ENCODE measurements at places on chromosomes 6 and 20.

DNA sequence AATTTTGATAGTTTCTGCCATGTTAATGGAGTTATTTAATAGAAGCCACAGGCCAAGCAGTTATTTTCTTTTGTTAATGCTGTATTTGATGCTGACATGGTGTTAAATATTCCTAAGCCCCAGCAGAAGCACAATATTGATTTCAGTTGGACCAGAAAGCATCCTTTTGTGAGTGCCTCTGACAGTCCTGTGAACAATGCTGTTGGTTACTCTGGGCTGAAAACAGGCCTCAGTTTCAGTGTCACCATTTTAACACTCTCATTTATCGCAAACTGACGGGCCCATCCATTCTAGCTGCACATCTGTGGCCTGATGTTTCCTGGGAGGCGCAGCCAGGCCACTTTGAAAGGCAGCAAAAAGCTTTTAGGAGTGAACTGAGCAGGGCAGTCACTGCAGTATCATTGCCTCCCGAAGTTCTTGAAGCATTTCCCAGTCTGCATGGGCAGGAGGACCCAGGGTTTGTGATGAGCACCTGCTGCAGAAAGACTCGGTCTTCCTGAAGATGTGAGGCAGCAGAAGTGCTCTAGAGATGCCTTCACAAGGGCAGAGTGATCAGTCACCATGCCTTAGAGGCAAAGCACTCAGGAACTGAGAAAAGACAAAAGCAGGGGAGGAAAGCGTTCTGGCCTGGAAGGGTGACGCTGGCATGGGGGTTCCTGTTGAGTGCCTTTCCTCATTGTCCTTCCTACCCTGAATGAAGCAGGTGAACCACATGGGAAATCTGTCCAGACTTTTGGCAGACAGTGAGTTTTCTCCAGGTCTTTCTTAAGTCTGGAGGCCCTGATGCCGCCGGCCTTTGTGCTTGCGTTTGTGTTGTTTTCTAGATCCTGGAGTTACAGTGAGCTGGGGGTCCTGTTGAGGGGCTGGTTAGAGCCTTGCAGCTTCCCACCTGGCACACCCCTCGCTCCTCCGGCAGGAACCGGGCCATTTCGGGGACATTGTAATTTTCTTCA, 74.0 kb downstream of the ZDHHC14 start:
- DNase-seq, result no peak

DNA sequence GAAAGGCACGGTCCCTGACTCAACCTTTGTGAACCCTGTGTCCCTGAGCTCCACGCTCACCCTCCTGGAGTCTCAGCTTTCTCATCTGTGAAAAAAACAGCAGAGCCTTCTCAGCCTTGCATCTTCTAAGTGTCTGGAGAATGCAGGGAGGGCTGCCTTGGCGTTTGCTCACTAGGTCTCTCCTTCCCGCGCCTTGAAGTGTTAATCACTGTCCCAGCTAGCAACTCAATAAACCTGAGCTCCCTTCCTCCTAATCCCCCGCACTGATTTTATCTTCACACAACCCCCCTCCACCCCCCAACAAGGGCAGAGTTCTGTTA, 34.9 kb upstream of the FOXC1 start:
- no peak for DNase-seq

GRCh38 chr6:139295901-139296300, 4.1 kb upstream of the TXLNB start:
- DNase-seq, result no peak

- no peak for DNase-seq
Measured at GRCh38 chr6:15312500-15312899, 66.6 kb downstream of the JARID2 start.

DNA sequence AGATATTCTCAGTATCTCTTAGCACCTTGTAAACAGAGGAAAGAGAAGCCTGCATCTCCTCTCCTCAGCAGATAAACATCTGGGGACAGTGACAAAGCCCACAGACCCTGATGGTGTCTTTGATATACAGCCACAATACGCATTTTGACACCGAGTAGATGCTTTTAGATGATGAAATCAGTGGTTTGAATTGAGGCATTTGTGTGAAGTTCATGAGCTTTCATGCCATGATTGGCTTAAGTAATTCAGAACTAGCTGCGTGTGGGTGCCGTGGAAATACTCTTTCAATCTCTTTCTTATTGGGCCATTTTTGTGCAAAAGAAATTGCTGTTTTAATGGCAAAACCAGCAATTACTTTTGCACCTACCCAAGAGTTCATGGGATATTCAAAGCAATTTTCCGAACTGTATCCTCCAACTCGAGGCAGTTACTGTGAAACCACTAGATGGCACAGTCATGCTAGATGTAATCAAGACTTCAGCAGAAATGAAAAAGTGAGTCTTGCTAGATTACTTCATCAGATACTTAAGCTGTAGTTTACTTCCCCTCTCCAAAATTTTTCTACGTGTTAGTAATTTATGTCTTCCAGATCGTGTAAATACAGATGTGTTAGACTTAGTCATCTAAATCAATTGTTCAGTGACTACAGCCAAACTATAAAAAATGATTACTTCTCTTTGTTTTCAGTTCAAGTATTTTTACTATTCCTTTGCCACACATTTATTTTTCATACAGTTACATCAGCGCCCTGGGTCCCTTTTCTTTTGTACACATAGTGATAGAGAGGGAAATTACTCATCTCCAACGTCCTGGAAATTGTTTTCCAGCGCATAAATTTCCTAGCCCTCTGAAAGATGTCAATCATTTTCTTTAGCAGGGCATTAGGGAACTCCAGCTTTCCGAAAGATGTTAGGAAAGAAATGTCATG, 49.4 kb downstream of the IYD start:
- peak; percentile 10 for DNase-seq
